ENCODE measurements at places on chromosomes 12 and 14. TPM values are rescaled to one million over a fixed set of nuclear protein-coding genes. Genes with fewer than 3 reads are reported as not detected.

The RAN gene
- total RNA-seq, result 318 TPM

The SCN8A gene
- 15.2 TPM for total RNA-seq

The STAC3 gene
- 3.6 TPM for total RNA-seq

The CFAP54 gene
- 0.86 TPM for total RNA-seq

The SMCO2 gene
- total RNA-seq, result not detected

The CLEC1A gene
- total RNA-seq, result 3.5 TPM

The RFX4 gene
- total RNA-seq, result 0.26 TPM

- peak; percentile 27 for DNase-seq
These were observed 677 bp downstream of the ATP2A2 start for GRCh38 chr12:110281549-110282299.

- no peak for DNase-seq
These were observed 1.1 kb upstream of the BCL11B start for GRCh38 chr14:99272899-99273765.

GRCh38 chr14:52018252-52018651 is 28.9 kb downstream of the RTRAF start:
- peak; percentile 59 for DNase-seq

DNA sequence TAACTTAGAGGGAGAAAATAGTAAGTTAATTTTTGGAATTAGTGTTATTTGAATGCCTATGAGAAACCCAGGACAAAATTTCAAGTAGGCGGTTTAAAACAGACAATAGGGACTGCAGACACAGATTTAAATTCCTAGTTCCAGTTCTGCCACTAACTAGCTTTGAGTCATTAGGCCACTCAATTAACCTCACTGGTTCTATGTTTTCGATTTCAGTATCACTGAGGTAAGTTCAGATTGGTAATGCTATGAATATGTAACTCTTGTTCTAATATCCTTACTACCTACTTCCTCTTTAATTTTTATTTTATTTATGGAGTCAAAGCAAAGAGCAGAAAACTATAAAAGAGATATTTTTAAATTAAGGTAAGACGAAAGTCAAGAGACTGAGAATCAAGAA is 52.6 kb downstream of the GALC start:
- no peak for DNase-seq

DNA sequence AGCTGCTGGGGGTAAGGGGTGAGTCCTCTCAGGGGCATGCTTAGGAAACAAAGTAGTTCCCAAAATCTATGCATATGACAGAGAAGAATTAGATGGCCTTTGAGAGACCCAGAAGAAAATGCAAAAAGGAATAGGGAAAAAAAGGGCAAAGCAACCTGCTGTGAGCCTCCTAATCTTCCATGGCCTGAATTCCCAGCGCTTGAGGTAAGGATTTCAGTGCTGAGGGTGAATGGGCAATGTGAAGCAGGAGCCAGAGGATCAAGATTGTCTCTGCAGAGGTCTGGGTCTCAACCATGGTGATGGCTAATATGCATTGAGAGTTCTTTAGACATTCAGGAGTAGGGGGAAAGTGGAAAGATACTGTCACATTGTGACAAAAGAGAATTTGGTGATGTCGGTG is 31.5 kb downstream of the GPR65 start:
- no peak for DNase-seq

GRCh38 chr14:89598548-89599186 is 181.6 kb upstream of the FOXN3 start:
- DNase-seq, result no peak

- no peak for DNase-seq
These were observed 10.2 kb upstream of the RNASE10 start for GRCh38 chr14:20494935-20495766.

DNA sequence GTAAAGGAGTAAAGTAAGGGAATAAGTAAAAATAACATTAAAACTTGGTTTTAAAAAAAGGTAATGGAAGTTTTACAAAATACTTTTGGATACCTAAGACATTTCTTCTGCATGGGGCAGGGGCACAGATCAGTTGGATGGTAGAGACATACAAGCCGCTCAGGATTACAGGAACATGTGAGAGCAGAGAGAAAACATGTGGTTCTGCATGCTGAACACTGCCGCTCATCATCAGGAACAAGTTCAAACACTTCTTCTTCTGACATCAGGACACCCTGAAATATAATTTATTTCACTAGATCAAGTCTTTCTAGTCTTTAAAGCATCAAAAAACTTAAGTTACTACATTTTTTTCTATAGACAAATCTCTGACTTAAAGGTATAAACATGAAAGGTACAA is 60.9 kb upstream of the SLC6A13 start:
- DNase-seq, result no peak

DNA sequence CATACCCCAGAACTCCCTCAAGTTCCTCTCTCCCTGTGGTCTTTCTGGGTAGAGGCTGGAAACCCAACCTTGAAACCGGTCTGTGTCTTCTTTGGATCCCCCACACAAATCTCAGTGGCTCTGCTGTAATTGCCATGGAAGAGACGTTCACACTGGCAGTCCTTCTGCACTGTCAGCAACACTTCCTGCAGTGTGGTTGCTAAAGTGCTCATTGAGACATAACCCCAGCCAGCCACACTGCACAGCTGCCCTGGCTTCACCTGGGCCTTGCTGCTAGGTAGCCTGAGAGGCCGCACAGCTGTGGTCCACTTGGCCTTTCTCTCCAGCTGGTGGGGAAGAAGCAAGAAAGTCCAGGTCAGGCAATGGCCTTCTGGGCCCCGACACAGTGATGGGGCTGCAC is 2.4 kb downstream of the GZMH start:
- no peak for DNase-seq

DNA sequence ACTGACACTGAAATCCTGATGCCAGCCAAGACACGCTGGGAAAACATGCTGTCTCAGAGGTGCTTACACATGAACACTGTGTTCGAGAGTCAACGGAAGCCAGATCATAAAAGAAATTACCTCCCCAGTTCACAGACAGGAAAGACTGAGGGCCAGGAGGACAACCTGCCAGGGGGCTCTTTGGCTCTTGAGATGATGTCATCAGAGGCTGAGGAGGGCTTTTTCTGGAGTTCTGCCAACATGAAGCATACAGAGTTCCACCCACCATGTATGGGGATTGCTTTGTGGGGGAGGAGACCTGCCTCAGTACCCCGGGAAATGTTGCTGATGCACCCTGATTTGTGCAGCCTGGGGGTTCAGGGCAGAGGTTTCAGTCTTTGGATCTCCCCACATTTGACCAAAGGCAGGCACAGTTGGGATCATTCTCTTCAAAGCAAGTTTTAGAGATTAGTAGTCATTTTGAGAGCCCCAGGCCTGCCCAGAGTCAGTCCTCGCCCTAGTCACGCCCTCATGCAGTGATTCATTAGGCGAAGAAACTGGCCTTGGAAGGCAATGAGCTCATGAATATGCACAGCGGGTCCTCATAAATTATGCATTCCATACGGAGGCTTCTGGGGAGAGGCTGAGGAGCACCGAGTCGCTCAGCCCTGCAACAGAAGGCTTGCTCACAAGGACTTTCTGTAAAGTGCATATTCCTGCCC is 34.9 kb upstream of the EML1 start:
- DNase-seq, result no peak

- no peak for DNase-seq
These were observed 10.5 kb downstream of the CACNA2D4 start for GRCh38 chr12:1907652-1908611.

- DNase-seq, result no peak
These were observed 128.4 kb downstream of the RPAP3 start for GRCh38 chr12:47577206-47577989.

DNA sequence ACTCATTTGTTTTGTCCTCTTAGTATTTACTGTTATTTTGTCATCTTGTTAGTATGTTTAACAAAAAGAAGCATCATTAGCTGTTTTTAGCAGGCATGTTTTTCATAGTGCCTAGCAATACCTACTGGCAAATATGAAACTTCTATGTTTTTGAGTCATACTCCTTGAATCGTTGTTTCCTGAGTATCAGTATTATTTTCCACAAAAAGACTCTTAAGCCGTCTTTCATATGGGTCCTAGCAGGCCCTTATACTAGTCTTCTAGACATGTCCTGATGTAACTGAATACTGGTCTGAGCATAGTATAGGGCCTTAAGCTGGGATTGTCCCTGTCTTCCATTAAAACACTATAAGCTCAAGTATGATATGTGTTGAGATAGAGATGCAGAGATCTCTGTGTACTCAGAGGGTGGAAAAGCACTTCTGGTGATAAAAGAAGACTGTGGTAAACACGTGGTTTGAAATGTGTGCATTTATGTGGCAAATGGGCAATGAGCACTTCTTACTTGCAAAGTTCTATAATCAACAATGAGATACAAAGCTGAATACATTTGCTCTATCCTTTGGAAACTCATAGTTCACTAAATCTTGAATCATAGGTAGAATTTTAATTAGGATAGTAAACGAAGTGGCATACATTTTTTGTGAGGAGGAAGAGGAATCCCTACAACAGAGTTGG is 348.8 kb downstream of the PDZRN4 start:
- no peak for DNase-seq

DNA sequence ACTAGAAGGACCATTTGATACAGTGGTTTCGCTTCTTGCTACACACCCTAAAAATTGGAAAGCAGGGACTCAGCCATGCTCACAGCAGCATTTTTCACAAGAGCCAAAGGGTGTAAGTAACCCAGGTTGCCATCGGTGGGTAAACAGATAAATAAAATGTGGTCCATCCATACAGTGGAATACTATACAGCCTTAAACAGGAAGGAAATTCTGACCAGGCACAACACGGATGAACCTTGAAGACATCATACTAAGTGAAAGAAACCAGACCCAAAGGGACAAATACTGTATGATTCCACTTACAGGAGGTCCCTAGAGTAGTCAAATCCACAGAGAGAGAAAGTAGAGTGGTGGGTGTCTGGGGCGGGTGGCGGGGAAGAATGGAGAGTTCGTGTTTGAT is 220.9 kb downstream of the PHETA1 start:
- DNase-seq, result no peak

DNA sequence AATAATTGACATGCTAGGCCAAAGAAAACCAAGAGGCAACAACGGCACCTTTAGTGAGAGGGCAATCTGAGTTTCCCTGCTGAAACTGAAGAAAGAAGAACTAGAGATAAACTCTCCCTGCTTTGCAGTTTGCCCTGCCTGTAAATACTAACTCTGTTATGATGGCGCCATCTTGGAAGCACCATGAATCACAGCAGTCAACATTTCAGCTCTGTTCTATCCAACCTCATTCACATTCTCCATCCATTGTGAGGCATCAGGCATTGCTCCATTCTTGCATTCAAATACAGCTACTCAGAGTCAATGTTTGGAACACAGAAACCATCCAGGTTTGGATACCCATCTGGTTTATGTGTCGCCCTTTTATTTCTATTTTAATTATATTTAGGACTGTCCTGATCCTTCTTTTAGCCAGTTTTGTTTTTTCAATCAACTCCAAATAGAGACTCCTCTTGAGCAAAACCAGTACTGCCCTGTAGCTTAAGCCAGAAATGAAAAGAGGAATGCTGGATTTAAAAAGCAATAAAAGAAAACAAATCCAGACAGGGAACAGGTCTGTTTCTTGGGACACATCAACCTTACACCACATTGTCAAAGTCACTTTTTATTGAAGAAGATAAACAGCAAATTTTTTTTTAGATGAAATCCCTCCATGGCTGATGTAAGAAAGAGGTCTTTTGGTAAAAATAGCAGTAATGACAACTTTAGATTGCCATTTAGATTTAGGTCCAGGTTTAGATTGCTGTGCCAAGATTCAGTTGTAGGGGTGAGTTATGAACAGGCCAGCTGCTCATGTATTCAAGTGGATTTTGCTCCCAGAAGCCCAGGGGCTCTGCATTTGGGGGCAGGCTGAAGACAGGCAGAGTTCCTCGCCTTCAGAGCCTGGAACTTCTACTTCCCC is 33.3 kb upstream of the PPM1A start:
- no peak for DNase-seq

DNA sequence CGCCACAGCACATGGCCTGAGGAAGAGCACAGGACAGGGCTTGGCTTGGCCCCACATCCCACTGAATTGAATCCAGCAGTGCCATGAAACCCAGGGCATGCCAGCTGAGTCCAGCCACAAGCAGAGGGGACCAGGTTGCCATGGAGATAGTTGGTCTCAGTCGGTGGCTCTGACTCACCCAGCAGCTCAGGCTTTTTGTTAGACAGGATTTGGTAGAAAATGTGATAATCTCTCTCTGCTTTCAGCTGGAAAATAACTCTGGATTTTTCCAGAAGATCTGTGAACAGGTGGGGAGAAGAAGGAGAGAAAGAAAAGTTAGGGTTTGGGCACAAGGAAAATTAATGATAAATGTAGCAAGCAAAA is 4.8 kb downstream of the MYH7 start:
- DNase-seq, result no peak

DNA sequence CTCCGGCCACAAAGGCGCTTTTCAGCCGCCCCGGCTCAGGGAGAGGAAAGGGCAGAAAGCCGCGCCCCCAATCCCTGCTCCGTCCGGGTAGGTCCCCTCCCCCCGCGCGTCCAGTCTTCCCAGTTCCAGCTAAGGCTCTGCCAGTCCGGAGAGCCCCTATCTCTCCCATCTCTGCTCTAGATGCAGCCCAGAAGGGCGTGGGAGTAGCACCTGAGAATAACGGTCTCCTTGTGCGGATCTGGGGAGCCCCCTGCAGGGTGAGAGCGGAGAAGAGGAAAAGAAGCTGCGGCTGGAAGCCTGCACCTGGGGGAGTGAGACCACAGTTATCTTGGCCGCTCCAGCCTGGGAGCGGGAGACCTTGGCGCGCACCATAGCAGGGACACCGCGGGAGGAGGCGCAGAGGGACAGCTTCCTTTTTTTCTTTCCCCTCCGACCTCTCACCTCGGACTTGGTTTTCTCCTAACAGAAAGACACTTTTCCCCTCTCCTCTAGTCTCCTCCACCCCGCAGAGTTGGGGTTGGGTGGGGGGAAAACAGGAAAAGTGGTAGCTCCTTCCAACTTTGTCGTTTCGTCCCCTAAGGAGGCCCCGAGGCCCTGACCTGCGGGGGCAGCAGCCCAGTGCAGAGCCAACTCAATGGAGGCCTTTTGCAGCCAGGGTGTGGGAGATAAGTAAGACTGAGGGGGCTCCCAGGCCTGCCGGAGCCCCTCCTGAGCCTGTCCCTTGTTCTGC is 2.4 kb downstream of the DHH start:
- DNase-seq, result no peak

GRCh38 chr14:34046799-34047520 is 96.1 kb upstream of the EGLN3 start:
- no peak for DNase-seq

GRCh38 chr12:92899386-92900001 is 29.6 kb downstream of the EEA1 start:
- peak; percentile 79 for DNase-seq
